ENCODE measurements at places on chromosomes 5 and 9.
A peak's percentile ranks its signal among the peaks of the same experiment; 100 is the strongest.

GRCh38 chr5:161273410-161273809, 273.1 kb downstream of the GABRB2 start:
- no peak for DNase-seq

- DNase-seq: no peak
Observed at GRCh38 chr9:134434894-134435506, 108.7 kb downstream of the RXRA start.

DNA sequence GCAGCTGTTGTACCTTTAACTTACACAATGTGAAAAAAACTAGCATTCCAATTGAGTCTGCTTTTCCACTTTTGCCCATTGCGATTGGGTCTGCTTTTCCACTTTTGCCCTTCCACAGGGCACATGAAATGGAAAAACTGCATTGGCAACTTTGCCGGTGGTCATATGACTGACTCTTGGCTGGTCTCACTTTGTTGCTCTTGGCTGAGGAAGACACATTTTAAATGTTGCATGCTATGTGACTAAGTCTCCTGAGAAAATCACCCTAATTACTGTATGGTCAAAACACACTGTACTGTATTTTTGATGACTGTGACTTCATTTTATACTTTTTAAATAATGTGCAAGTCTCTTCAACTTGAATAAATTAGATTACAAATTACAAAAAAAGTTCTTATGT, 1.6 kb upstream of the OXCT1 start:
- no peak for DNase-seq

DNA sequence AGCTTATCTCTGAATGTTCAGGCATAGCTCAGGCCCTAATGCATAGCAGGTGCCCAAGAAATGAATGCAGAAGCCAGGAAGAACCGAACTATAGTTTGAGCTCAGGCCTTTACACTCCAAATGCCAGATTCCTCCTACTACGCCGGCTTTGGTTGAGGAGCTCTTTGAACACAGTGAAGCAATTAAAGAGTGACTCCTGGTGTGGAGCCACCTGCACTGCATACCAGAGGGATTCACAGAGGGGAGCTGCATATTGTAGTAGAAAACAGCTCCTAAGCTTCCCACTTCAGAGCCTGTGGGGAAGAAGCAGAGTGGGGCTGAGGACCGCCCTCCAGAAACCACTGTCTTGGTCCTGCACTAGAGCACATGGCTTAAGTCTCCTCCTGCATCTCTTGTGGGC, 14.5 kb upstream of the KCNMB1 start:
- DNase-seq: no peak

GRCh38 chr9:137366891-137367381, 56.0 kb downstream of the EXD3 start:
- no peak for DNase-seq

- no peak for DNase-seq
Observed at GRCh38 chr9:75893106-75893505, 2.6 kb downstream of the PCSK5 start.

- peak; percentile 36 for DNase-seq
Observed at GRCh38 chr9:131203431-131204218, 72.7 kb downstream of the FAM78A start.

GRCh38 chr5:113081881-113082546, 105.4 kb downstream of the DCP2 start:
- DNase-seq: no peak

DNA sequence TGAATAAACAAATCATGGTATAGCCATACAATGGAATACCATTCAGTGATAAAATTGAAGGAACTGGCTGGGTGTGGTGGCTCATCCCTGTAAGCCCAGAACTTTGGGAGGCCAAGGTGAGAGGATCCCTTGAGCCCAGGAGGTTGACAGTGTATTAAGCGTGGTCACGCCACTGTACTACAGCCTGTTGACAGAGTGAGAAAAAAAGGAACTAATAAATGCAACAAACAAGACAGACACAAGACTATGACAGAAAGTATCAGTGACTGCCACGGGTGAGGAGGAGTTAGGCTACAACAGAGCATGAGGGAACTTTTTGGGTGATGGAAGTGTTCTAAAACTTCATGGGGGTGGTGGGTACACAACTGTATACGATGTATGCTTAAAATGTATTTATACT, 2.2 kb downstream of the FNIP1 start:
- DNase-seq: peak; percentile 46

- no peak for DNase-seq
Observed at GRCh38 chr9:111356481-111357244, 26.6 kb upstream of the OR2K2 start.

- DNase-seq: peak; percentile 57
Observed at GRCh38 chr5:137778772-137779564, 24.8 kb upstream of the HNRNPA0 start.

- DNase-seq: no peak
Observed at GRCh38 chr9:108117306-108117705, 627.7 kb upstream of the KLF4 start.

GRCh38 chr5:80124121-80124918, 89.2 kb downstream of the THBS4 start:
- no peak for DNase-seq

GRCh38 chr9:81476813-81477490, 212.4 kb downstream of the TLE1 start:
- no peak for DNase-seq

DNA sequence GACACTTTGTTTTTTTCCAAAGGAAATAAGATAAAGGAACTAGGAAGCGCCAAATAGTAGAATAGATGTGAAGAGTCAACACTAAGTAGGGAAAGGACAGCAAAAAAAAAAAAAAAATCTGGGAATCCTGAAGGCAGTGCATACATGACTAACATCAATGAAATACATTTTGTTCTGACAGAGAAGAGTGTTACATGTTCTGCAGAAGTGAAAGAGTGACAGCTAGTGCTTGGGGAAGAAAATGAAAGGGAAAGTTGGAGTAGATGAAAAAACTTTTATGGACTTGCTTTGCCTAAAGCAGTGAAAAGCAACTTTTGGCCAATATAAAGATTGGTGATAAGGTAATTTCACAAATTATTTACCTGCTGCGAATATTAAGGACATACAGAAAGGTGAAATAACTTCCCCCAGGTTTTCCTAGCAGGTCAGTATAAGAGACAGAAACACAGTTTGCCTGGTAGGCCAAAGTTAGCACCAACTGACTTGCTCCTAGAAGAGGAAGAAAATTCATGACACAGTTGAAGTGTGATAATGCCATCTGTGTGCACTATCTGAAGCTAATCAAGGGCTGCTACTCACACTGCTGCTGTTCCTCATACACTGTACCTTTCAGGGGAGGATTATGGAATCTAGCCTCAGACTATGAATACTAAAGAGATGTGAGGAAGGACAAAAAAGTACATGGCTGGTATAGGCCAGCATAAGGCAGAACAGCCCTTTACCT, 38.6 kb downstream of the RANBP6 start:
- peak; percentile 19 for DNase-seq

- no peak for DNase-seq
Observed at GRCh38 chr9:119349351-119349825, 19.8 kb downstream of the BRINP1 start.

DNA sequence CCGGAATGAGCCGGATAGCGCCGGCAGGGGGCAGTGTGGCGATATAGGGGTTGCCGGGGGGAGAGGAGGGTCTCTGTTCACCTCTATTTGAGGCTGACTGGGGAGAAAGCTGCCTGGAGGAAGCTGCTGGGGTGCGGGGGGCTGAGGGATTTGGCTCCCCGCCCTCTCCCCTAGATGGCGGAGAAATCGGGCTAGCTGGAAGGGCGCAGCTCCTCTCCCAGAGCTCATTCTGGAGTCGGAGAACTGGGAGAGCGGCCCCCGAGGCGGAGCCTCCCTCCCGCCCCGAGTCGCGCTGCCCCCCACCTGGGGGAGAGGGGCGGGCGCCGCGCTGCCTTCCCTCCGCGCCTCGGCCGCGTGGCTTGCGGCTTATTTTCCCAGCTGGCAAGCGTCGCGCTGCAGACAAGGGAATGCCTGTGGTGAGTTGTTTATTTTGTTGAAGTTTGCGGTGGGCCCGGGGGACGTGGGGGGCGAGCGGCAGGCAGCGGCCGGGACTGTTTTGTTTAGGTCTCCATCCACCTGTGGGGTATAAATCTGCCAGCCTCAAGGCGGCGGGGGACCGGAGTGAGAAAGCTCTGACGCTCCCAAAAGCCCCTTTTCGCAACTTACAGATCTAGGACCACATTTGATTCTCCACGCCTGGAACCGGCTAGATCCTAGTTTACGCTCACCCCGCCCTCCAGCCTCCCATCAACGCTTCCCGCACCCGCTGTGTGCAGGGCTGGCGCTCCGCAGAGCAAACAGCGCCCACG, 4.1 kb upstream of the RGMB start:
- DNase-seq: peak; percentile 70

- DNase-seq: no peak
Observed at GRCh38 chr9:92503156-92503555, 20.9 kb upstream of the ASPN start.

DNA sequence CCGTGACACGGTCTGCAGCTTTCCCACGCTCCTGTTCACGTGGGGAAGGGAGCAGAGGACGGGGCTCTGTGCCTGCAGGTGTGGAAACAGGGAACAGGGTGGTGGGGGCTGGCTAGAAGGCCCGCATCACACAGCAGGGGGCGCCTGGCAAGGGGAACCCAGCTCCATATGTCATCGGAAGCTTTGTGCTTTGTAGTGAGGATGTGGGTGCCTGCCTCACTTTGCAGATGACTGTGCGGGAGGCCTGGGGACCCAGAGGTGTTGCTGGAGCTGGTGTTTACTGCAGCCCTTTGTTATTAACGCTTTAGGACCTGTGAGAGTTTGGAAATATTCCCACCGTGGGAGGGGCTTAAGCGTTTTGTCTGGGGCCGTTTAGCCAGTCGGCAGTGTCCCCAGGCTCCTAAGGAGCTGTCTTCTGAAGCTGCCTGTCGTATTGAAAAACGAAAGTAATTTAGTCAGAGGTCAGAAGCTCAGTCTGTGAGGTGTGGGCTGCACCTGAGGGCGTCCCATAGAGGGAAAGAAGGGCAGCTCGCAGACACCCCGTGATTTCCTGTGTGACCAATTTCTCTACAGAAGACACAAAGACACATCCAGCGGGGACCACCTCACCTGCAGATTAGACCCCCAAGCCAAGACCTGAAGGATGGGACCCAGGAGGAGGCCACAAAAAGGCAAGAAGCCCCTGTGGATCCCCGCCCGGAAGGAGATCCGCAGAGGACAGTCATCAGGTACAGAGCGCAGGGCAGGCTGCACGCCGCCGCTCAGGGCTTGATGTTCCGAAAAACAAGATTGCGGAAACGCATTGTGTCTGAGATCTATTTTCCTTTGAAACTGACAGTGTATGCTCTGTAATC, 9.1 kb downstream of the MAN1B1 start:
- peak; percentile 70 for DNase-seq

- no peak for DNase-seq
Observed at GRCh38 chr5:39231705-39232525, 12.6 kb upstream of the FYB1 start.

DNA sequence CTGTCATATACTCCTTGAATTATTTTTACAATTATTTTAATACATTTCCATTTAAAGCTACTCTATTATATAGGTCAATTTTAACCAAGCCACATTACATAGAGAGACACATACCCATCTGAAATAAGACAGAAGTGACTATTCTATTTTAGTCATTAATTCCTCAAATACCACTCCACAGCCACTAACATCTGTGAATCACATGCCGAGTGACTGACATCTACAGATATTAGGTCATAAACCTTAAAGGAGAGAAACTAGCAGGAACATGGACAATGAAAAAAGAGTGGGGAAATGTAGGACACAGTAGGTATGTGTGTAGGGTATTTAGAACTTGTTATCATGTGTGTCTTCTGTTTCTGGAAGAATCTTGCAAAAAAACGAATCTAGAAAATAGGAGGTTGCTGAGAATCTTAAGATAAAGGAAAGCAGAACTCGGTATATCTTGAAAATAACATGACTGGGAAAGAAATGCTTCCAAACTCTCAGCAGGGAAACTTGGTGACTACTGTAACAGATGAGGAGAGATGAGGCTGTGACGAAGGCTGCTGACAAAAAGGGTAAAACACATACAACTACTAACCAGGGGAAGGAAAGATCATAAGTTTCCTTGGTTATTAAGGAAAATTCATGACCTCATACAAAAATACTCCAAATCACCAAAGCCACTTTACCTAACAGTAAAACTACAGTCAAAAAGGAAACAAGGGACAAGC, 84.6 kb downstream of the PLPP1 start:
- no peak for DNase-seq

- DNase-seq: peak; percentile 70
Observed at GRCh38 chr9:89418882-89419640, 78.9 kb downstream of the SEMA4D start.

GRCh38 chr5:34538026-34538672, 118.0 kb upstream of the RAI14 start:
- DNase-seq: no peak

- DNase-seq: no peak
Observed at GRCh38 chr9:126276056-126276728, 50.4 kb upstream of the MVB12B start.

DNA sequence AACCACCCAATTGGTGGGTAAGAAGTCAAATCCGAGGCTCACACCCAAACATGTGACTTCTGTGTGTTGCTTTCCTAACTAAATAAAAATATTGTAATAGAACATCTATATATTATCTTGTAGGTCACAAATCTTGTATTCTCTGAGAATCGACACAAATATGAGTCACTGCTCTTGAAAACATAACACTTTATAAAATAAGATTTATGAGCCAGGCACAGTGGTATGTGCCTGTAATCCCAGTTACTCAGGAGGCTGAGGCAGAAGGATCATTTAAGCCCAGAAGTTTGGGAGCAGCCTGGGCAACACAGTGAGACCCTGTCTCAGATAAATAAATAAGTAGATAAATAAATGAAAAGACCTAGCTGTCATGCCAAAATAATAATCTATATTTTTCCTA, 624.1 kb downstream of the ANXA1 start:
- DNase-seq: no peak

- DNase-seq: no peak
Observed at GRCh38 chr5:62330302-62330701, 24.3 kb downstream of the KIF2A start.

DNA sequence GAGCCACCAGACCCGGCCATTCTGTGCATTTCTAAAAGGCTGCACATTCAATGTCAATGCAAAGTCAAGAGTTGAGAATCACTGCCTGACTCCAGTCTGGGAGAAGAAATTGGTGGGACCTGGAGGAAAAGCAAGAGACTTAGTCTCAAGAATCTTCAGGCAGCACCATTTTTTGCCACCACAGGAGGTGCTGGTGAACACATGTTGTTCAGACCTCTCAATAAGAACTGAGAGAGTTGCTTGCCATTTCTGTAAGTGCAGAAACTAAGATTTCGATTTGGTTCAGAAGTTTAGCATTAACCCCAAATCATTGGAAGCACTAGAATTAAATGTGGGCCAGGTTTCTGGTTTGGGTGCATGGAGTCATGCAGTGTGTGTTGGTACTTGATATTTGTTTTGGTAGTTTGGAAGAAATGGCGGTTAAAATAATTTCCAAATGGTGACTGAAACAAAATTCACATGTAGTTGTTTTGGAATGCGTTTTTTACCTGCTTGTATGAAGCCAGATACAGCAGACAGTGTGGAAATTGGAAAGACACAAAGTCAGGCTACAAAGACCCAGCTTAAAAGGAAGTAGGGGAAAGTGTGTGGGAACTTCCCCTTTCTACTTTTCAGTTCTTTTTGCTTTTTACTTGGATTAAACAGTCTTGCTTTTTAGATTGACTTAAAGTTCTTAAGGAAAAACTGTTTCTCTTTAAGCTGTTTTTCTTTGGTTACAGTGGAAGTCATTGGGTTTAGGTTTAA, 20.4 kb downstream of the PDE8B start:
- DNase-seq: no peak

GRCh38 chr9:33135470-33135958, 31.6 kb downstream of the B4GALT1 start:
- DNase-seq: peak; percentile 59
